ENCODE measurements at places on chromosomes 1 and 21. TPM values are rescaled to one million over a fixed set of nuclear protein-coding genes. Genes with fewer than 3 reads are reported as not detected.

GRCh38 chr21:34077888-34078287 is 4.5 kb downstream of the MRPS6 start:
- H3K36me3 ChIP-seq: peaks cover 14% of the 10 kb centered on the region
- peaks cover 13% of the 10 kb centered on the region for H3K4me1 ChIP-seq
- H3K4me3 ChIP-seq: no peak overlapping the region
- H3K27ac ChIP-seq: no peak overlapping the region

GRCh38 chr21:35020436-35020835 is 28.7 kb downstream of the RUNX1 start:
- no peak for DNase-seq
- no peak overlapping the region for H3K27ac ChIP-seq
- no peaks in the 10 kb centered on the region for H3K36me3 ChIP-seq
- H3K4me3 ChIP-seq: no peak overlapping the region

SLC19A2 gene
- 3.4 TPM for polyA plus RNA-seq

DNA sequence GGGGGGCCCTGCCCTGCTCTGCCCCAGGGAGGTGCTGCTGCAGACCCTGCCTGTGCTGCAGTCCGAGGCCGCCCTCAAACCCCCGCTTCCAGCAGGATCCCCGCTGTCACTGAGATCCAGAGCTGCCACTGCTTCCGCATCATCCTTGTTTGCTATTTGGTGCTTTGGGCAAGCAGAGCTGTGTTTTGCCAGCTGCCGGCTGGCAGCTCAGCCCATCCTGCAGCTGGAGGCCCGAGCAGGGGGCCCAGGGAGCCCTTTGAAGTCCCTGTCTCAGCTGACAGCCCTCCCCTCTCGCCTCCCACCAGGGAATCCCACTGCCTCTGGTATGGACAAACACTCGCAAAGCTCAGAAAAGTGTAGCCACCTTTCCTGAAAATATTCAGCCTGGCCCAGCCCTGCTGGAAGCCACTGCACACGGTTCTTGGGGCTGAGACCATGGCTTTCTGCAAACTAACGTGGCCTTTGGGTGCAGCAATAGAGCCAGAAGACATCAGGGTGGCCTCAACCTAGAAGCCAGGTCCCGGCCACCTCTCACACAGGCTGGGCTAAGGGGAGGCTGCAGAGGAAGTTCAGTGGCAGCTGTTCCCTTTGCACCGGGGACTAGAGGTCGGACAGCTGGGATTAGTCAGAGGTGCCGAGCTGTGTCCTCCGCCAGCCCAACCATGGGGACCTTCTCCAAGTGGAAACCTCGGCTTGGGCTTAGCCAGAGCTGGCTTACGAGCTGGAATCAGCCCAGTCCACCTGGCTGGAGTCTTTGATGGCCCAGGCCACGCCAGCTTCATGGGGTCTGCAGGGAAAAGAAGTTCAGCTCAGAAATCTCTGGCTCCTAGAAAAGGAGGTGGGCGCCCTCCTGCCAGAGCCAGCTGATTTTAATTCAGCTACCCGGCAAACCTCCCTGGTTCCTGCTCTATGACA is 107.1 kb downstream of the SPSB1 start:
- H3K27ac ChIP-seq: no peak overlapping the region
- H3K4me1 ChIP-seq: peaks cover 12% of the 10 kb centered on the region
- no peaks in the 10 kb centered on the region for H3K36me3 ChIP-seq

- H3K36me3 ChIP-seq: no peaks in the 10 kb centered on the region
- H3K27ac ChIP-seq: no peak overlapping the region
- no peaks in the 10 kb centered on the region for H3K4me1 ChIP-seq
- H3K27me3 ChIP-seq: no peaks in the 10 kb centered on the region
Measured at GRCh38 chr1:68010090-68010489, 40.3 kb downstream of the DIRAS3 start.

DNA sequence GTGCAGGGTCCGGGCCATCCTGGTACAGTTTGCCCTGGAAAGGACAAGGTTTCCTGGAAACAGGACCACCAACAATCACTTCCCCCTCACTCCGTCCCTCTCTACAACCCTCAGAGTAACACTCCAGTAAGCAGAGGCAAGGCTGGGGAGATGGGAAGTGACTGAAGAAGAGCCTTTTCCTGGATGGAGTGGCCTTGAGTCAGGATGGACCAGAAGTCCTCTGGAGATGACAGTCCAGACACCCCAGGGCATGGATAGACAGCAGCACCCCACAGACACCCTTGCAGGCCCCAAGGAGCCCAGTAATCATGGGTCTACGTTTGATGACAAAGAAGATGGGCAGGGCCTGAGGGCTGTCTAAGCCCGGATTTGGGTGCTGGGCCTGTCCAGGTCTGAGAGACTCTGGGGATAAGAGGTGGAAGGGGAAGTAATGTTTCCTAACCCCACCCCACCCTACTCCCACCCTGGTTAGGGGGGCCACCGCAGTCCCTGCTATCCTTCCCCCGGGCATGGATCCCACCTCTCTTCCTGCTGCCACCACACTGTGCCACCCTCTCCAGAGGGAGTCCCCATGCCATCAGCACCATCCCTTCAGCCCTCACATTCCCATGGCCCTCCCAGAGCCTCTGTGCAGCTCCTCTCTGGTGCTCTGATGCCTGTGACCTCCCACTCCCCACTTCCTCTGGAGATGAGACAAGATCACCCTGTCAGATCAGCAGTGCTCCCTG is 7.2 kb upstream of the S100A8 start:
- H3K27me3 ChIP-seq: peaks cover 58% of the 10 kb centered on the region
- no peak for DNase-seq
- no peaks in the 10 kb centered on the region for H3K4me1 ChIP-seq
- no peak overlapping the region for H3K4me3 ChIP-seq
- H3K27ac ChIP-seq: no peak overlapping the region

WDTC1 gene
- polyA plus RNA-seq: 7.8 TPM

KRTAP19-1 gene
- not detected for polyA plus RNA-seq

- H3K4me3 ChIP-seq: no peak overlapping the region
- no peaks in the 10 kb centered on the region for H3K36me3 ChIP-seq
- no peak overlapping the region for H3K27ac ChIP-seq
Measured at GRCh38 chr21:41928621-41929220, 25.1 kb downstream of the C2CD2 start.

DNA sequence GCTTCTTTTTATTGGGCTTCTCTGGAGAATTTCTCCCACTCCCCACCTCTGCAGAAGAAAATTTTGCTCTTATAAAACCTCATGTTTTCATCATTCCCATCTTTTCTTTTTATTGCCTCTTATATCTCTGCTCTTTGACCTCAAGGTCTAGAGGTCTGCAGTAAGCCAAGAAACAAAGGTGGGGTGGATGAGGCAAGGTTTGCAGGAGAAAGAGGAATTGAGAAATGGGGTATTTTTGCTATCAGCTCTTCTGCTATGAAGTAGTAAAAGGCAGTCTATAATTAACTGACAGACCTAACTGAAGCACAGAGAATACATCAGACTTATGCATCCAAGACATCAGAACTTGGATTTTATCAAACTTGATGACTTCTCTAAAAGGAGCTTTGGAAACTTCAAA is 22.9 kb downstream of the SYT11 start:
- DNase-seq: no peak
- H3K27ac ChIP-seq: no peak overlapping the region
- no peaks in the 10 kb centered on the region for H3K27me3 ChIP-seq
- H3K36me3 ChIP-seq: peaks cover 22% of the 10 kb centered on the region
- peaks cover 8% of the 10 kb centered on the region for H3K4me1 ChIP-seq

DNA sequence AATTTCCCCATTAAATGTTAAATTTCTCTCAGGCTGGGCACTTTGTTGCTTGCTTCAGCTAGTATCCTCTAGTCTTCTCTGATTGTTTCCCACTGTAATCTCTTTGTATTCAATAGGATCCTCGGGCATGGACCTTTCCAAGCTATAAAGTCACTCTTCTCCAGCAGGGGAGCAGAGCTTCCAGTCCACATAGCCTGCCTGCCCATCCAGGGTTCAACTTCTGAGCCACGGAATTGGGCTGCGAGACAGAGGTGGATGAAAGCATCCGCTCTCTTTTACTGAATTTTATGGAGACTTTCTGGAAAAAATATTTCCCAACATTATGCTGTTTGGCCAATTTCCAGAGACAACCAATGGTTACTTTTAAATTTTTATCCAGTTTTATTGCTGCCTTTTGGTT is 1.1 kb upstream of the CFHR5 start:
- H3K27me3 ChIP-seq: no peaks in the 10 kb centered on the region
- no peaks in the 10 kb centered on the region for H3K4me1 ChIP-seq
- H3K4me3 ChIP-seq: no peak overlapping the region
- no peaks in the 10 kb centered on the region for H3K36me3 ChIP-seq
- no peak overlapping the region for H3K27ac ChIP-seq

LRRC38 gene
- polyA plus RNA-seq: not detected

CD101 gene
- 0.08 TPM for polyA plus RNA-seq

CAMK1G gene
- 15.1 TPM for polyA plus RNA-seq

GRCh38 chr21:25405984-25406383 is 201.3 kb downstream of the MRPL39 start:
- DNase-seq: no peak
- H3K27ac ChIP-seq: no peak overlapping the region
- no peaks in the 10 kb centered on the region for H3K27me3 ChIP-seq
- H3K4me3 ChIP-seq: no peak overlapping the region
- no peaks in the 10 kb centered on the region for H3K4me1 ChIP-seq
- H3K36me3 ChIP-seq: no peaks in the 10 kb centered on the region

DNA sequence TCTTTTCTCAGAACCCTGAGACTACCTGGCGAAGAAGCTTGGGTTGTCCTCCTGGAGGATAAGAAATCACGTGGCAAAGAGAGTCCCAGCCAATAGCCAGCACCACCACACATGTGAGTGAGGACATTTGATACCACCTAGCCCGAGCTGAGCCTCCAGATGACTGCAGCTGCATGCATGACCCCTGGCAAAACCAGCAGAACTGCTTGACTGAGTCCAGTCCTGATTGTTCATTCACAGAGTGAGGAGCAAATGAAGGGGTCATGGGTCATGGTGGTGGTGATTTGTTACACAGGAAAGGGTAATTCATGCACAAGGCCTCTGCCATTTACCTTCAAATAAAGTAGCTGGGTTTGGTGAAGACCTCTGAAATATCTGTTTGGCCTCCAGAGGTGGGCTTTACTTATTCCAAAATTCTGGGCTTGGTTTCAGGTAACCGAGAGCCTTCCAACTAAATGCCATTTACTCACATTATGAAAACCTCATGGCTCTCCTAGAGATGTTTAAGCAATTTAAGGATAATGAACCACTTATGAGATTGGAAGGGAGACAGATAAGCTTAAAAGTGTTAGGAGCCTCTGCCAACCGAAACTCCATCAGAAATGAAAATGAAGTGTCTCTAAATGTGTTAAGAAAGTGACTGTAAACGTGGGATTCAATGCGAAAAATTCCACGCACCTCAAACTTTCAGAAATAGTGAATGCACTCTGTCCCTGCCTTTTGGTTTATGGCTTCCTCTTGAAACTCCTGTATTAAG is 163.3 kb downstream of the SLC35F3 start:
- H3K27ac ChIP-seq: no peak overlapping the region
- H3K4me1 ChIP-seq: no peaks in the 10 kb centered on the region
- H3K27me3 ChIP-seq: no peaks in the 10 kb centered on the region
- H3K36me3 ChIP-seq: no peaks in the 10 kb centered on the region

GPR161 gene
- 19.2 TPM for polyA plus RNA-seq

DNA sequence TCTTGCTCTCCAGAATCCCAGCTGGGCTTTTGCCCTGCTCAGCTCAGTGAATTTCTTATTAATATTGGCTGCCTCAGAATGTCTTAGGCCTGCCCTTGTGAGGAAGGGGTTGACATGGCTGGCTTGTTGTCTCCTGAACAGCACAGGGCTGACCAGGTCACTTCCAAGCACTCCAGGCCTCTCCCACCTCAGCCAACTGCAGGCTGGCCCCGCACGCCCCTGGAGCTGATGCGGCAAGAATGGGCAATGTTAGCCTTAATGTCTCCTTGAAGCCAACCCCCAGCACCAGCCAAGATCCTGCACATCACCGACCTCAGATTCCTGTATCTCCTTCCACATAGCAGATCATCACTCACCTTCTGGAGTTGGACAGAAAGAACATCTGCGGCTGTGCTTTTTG is 598.6 kb downstream of the AJAP1 start:
- no peaks in the 10 kb centered on the region for H3K27me3 ChIP-seq
- no peak overlapping the region for H3K4me3 ChIP-seq
- H3K36me3 ChIP-seq: no peaks in the 10 kb centered on the region
- DNase-seq: no peak
- H3K4me1 ChIP-seq: peaks cover 8% of the 10 kb centered on the region
- peak overlapping the region; percentile 7 for H3K27ac ChIP-seq

DNA sequence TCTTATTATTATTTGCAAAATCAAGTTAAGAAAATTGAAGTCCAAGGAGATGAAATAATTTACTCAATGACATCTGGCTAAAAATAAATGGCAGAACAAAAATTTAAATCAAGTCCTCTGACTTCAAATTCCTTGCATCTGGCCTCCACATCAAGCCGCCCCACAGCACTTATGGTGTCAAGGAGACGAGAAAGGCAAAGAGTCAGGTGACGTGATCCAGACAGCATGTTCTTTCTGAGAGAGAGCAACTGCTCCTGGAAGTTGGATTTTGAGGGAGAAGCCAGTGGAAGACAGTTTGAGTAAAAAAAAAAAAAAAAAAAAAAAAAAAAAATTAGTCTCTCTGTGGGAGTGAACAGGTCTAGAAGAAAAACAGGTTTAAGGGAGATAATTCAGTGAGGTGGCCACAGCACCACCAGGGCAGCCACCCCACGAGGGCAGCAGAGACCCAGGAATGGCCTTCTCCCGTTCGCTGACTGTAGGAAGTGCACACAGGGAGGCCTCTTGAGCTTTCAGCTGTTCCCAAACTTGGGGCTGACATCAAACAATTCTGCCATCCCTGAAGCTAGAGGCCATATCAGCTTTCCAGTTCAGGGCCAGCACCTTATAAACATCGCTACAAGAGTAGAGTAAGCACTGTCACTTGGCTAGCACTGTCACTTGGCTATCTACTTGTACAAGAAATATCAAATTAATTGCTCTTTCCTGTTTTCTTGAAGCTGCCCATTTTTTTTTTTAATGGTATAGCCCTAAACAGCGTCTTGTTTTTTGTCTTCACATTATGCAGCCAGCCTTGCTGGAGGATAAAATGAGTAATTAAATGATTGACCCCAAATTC is 7.8 kb downstream of the C1orf162 start:
- no peak overlapping the region for H3K4me3 ChIP-seq
- no peaks in the 10 kb centered on the region for H3K36me3 ChIP-seq
- peak; percentile 62 for DNase-seq
- no peaks in the 10 kb centered on the region for H3K27me3 ChIP-seq
- H3K4me1 ChIP-seq: peaks cover 3% of the 10 kb centered on the region

DNA sequence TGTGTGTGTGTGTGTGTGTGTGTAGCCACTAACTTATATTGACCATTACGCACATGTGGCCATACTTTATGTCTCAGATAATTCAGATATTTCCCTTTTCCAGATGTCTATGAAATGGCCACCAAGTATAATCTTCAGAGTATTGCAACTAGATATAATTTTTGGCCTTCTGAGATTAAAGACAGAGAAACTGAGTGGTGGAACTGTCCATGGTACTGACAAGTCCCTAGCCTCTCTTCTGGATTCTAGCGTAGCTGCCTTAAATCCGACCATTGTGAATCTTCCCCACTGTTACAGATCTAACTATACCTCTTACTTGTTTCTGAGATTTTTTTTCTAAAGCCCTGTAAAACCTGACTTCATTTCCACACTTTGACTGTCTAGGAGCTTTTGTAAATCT is 100.0 kb upstream of the SERTAD4 start:
- H3K27me3 ChIP-seq: no peaks in the 10 kb centered on the region
- no peak for DNase-seq
- H3K27ac ChIP-seq: no peak overlapping the region
- H3K36me3 ChIP-seq: no peaks in the 10 kb centered on the region
